CD4-positive, alpha-beta T cell treated with Interleukin-17A for 4 hours (primary cell): ENCODE measurements at places on chromosomes 5 and 9.

DNA sequence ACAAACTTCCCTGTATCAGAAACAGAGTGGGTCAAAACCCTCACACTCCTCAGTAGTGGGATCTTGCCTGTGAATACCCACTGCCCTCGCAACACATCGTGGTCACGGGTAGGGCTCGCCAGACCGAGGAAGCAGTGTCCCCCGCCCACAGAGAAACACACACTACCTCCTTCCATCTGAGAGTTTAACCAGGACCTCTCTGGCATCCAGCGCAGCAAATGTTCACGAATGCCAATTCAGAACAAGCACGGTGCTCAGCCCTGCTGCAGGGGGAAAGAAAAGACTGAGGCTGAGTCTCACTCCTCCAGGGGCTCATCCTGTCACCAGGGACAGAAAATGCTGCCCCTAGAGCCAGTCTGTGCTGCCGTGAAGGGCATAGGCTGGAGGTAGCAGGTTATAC, 42.5 kb upstream of the SYNPO start:
- DNase-seq = no peak

- DNase-seq = no peak
Observed at GRCh38 chr9:133355881-133356357, 368 bp downstream of the SURF1 start.

DNA sequence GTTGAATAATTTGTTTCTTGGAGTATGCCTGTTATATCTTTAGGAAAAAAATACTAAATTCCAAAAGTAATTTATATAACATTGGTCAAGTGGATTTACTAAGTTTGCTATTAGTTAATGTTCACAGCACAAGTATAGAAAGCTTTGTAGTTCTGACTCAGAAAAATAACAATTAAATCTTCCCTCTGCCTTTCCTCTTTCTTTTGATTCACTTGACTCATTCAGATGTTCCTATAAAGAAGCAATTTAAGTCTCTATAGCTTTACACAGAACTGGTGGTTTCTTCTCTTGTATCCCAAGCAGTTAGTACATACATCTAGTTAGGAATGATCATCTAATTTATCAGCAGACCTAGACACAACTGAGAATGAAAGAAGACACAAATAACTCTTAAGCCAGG, 4.5 kb upstream of the CDC42SE2 start:
- no peak for DNase-seq

DNA sequence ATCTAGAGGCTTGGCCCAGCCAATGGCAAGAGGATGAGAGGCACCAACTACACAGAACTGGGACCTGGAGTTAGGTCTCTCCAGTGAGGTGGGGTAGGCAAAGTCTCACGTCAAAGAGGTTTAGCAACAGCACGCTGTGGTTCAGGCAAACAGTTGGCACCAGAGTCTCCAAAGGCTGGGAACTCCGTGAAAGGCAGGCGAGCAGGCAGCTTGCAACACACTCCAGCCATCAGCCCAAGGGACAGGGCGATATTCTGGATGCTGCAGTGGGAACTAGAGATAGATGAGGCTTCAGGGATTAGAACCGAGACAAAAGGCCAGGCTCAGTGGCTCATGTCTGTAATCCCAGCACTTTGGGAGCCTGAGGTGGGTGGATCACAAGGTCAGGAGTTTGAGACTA, 129.1 kb downstream of the PDZD2 start:
- no peak for DNase-seq

DNA sequence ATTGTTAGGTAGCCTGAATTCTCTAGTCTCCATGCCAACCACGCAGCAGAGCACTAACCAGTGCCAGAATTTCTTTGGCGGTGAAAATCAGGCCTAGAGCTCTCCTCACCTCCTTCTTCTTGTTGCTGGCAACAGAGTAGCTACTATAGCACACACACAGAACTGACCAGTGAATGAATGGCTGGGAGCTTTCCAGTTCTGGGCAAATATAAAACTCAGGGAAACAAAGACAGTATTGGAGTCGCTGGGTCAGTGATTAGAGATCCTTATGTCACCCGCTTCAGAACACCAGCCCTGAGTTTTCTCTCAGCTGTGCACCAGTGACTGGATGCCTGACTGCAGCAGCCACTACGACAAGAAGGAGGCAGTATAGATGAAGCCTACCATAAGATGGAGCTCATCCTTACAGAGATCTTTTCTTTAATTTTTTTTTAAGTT, 26.9 kb upstream of the FEM1C start:
- no peak for DNase-seq

- DNase-seq = peak; percentile 2
Observed at GRCh38 chr9:137439158-137439714, 1.9 kb downstream of the ENTPD8 start.

DNA sequence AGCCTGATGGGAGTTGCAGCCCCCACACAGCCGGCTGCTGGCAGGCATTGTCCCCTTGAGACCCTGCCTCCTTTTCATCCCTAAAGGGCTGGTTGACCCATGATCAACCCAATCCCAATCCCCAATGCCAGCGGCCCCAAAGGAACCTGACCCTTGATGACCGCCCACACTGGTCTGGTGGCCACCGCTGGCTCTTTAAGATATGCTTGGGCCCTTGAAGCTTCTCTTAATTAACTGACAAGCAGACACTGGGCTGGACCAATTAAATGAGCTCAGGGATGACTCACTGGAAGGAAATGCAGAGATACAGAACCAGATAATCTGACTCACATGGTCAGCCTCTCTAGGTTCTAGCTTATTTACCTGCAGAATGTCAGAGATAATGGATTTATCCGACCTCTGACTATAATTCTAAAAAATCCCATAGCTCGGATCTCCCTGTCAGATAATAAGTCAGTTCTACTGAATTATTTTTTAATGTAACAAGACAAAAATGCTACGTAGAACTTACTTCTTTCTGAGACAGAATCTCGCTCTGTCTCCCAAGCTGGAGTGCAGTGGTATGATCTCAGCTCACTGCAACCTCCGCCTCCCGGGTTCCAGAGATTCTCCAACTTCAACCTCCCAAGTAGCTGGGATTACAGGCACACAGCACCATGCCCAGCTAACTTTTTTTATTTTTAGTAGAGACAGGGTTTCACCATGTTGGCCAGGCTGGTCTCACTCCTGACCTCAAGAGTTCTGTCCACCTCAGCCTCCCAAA, 11.1 kb upstream of the MLANA start:
- no peak for DNase-seq

- DNase-seq = no peak
Observed at GRCh38 chr5:143318270-143318669, 85.2 kb downstream of the NR3C1 start.

DNA sequence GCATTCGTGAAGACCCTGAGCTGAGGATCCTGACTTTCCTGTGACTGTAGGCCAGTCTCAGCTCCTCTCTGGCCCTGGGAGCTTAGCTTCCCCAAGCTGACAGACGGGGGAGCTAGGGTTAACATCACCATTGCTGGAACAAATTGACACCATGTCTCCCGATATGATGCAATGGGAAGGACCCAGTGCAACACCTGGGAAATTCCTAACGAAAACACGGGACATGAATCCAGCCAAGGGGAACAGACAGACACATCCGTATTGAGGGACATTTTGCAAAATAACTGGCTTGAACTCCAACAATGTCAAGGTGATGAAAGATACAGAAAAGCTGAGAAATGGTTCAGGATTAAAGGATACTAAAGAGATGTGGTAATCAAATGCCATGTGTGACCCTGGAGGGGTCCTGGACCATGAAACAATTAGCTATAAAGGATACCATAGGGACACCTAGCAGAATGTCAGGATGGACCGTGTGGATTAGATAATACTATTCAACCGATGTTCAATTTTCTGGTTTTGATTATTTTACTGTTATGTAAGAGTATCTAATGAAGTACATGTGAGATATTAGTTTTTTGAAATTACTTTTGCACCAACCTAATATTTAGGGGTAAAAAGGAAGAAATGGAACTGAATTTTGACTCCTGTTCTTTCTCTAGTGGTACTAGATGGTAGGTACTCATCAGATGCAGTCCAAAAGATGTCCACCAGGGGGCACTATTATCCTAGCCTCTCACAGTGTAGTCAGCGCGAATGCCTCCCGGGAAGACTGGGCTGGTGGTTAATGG, 52.7 kb downstream of the NDST1 start:
- peak; percentile 92 for DNase-seq

DNA sequence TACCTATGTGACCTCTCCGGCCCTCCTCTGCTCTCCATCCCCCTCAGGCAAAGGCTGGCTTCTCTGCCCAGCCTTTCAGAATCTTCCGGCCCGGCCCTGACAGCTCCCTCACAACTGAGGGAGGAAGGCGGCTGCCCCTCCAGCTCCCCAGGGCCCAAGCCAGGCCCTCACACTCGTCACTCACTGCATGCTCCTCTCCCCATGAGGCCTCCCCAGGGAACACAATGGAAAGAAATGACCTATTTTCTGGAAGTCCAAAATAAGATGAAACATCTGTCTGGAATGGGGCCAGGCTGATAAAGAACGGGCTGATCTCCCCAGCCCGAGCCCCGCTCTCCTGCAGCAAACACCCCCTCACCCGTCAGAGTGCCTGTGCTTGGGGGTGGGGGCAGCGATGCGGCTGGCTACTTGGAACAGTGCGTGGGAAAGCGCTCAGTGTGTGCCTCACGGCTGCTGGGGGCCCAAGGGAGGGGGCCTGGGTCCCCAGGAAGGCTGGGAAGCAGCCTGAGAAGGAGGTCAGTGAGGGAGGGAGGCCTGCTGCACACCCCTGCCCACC, 11.3 kb downstream of the PDGFRB start:
- DNase-seq = no peak

- DNase-seq = peak; percentile 5
Observed at GRCh38 chr5:54311176-54311677, 854 bp upstream of the ARL15 start.

GRCh38 chr9:110156416-110156815, 51.5 kb downstream of the C9orf152 start:
- DNase-seq = no peak

GRCh38 chr5:100902440-100903038, 543 bp downstream of the ST8SIA4 start:
- peak; percentile 40 for DNase-seq

DNA sequence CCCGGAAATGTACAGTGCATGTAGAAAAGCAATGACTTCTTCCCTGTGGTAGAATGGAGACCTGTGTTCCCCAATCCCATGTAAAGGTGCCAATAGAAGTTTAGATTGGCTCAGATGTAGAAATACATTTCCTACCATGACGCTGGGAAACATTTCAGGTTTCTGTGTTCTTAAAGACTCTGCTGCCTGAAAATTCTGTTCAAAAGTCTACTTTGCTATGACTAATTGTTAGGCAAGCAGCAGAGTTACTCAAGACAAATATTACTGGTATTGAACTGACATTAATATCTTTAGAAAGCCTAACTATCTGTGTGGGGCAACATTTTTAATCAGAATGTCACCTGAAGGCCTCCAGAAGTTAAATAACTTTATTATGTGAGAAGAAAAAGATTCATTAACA, 75.5 kb upstream of the ELL2 start:
- DNase-seq = no peak

- DNase-seq = no peak
Observed at GRCh38 chr9:107049046-107049802, 186.3 kb downstream of the ZNF462 start.

- DNase-seq = no peak
Observed at GRCh38 chr9:73230251-73230650, 78.6 kb downstream of the ANXA1 start.

DNA sequence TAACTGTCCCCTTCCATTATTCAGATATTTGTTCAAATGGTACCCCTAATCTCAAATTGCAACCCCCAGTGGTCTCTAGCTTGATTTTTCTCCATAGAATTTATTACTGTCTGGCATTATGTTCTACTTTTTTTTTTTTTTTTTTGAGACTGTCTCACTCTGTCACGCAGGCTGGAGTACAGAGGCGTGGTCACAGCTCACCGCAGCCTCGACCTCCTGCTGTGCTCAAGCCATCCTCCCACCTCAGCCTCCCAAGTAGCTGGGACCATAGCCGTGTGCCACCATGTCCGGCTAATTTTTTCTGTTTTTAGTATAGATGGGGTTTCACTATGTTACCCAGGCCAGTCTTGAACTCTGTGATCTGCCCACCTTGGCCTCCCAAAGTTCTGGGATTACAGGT, 2.0 kb upstream of the REEP5 start:
- DNase-seq = no peak

- no peak for DNase-seq
Observed at GRCh38 chr5:74040811-74041491, 415.0 kb downstream of the ARHGEF28 start.

- no peak for DNase-seq
Observed at GRCh38 chr5:33329891-33330290, 110.9 kb upstream of the TARS1 start.

- DNase-seq = no peak
Observed at GRCh38 chr5:36239370-36240293, 2.1 kb downstream of the NADK2 start.

- no peak for DNase-seq
Observed at GRCh38 chr5:77008413-77008812, 21.8 kb upstream of the AGGF1 start.

- DNase-seq = no peak
Observed at GRCh38 chr5:134504629-134505300, 20.7 kb upstream of the JADE2 start.

- no peak for DNase-seq
Observed at GRCh38 chr5:89850513-89850865, 559.1 kb downstream of the CETN3 start.

GRCh38 chr9:123469282-123469681, 113.3 kb downstream of the CRB2 start:
- DNase-seq = no peak

DNA sequence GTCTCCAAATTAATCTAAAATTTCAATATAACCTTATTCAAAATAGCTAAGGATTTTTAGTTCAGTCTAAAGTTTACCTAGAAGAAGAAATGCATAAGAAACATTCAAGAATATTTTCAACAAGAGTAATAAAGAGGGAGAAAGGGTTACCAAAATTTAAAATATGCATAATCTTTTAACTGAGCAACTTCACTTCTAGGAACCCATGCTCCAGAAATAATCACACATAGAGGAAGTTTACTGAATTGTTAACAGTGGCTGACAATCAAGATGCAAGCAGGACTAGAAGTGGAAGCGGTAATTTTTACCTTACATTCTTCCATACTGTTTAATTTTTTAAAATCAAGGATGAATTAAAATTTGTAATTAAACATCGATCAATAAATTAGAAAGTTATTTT, 1.9 kb downstream of the PJA2 start:
- DNase-seq = no peak

DNA sequence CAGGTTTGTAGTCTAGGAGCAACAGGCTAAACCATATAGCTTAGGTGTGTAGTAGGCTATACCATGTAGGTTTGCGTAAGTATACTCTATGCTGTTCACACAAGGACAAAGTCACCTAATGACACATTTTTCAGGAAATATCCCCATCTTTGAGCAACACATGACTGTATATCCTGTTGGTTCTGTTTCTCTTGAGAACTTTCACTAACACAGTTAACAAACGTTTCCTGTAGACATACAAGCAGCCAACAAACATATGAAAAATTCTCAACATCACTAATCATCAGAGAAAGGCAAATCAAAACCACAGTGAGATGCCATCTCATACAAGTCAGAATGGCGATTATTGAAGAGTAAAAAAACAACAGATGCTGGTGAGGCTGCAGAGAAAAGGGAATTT, 68.2 kb downstream of the NR2F1-AS1 start:
- no peak for DNase-seq

DNA sequence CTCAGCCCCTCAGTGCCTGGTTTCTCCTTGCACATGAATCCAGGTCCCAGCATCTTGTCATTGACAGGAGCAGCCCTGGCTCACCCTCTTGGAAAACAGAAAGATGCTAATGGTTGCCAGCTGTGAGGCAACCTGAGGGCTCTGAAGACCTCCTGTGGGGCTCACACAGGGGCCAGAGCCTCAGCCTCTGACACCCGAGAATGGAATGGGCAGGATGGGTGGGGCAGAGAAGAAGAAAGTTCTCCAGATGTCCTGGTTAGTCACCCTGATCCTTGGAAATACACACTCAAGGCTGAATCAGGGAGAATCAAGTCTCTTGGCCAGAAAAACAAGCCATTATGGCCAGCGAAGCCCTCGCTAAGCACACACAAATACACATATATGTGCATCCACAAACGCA, 32.3 kb upstream of the SPATA31E1 start:
- DNase-seq = no peak
